GM19239 (cell line): ENCODE measurements at places on chromosomes 6 and 20.

DNA sequence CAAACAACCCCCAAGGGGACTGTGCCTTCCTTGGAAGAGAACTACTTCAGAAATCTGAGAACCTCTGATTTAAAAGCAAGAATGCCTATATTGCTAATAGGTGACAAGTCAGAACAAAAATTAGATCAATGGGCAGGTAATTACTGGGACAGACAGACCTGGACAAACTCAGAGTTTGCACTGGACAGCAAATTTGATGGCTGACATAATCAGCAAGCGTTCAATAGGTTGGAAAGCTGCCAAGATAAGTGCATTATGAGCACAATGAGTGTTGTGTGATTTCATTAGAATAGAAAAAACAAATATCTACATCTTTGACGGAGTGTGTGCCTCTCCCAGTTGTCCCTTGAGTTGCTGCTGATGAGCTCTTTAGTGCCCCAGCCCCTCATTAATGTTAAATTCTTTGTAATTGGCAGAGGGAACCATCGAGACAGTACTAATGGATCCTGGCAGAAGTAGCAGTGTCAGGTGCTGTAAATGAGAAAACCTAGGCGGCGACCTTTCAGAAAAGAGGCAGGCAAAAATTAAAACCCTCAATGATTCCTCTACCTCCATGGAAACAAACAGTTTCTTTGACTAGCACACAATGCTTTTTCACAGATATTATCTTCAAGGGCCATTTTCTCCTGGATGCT, 116.5 kb upstream of the COL21A1 start:
- DNase-seq: no peak

GRCh38 chr6:160678744-160679401, 14.8 kb upstream of the LPA start:
- DNase-seq: no peak

DNA sequence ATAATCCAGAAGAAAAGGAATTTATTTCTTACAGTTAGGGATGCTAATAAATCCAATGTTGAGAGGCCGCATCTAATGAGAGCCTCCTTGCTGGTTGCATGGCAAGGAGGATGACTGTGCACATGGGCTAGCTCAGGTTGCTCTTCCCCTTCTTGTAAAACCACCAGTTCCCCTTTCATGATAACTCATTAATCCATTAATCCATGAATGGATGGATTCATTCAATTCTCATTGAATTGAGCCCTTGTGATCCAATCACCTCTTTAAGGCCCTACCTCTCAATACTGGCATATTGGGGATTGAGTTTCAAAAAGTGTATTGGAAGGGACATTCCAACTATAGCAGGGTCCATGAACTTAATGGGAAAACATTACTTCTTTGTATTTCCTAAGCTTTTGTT, 149.5 kb downstream of the BMP2 start:
- no peak for DNase-seq

GRCh38 chr6:46528961-46529750, 37.9 kb upstream of the RCAN2 start:
- DNase-seq: no peak

- DNase-seq: no peak
Measured at GRCh38 chr6:39401376-39401775, 78.9 kb upstream of the KCNK16 start.

- no peak for DNase-seq
Measured at GRCh38 chr6:26131618-26132017, 44.4 kb downstream of the HFE start.
